ENCODE measurements at places on chromosomes 5 and 9. TPM values are rescaled to one million over a fixed set of nuclear protein-coding genes. Genes with fewer than 3 reads are reported as not detected.

DNA sequence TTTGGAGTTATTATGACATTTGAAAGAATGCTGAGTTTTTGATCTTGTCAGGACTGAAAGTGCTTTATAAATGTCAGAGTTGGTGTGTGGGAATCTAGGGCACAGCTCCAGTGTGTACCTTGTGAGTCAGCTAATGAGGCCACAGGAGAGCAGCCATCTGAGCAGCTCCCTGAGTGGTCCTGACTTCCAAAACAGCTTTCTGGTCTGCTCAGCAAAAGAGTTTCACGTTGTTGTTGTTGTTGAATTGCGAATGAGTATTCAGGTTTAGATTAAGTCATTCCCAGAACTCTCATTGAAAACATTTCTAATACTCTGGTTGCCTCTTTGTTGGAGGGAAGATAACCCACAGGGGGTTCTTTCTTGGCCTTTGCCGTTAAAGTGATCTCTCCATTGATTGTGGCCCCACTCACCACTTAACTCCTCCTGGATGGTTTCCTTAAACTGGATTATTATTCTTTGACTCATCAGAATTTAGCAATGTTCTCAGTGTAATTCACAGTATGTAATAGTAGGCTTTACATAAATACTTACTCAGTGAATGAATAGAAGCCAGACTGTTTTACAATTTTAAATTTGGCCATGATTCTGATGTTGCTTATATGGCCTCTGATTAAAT, 125.1 kb upstream of the SGCD start:
- no peak for DNase-seq
- H3K4me1 ChIP-seq = no peaks in the 10 kb centered on the region
- no peak overlapping the region for H3K4me3 ChIP-seq
- no peak overlapping the region for H3K27ac ChIP-seq

- no peaks in the 10 kb centered on the region for H3K36me3 ChIP-seq
- H3K4me3 ChIP-seq = no peak overlapping the region
- DNase-seq = no peak
- no peak overlapping the region for H3K27ac ChIP-seq
These were observed 412.5 kb downstream of the ELAVL2 start for GRCh38 chr9:23413541-23413940.

- H3K4me1 ChIP-seq = peaks cover 51% of the 10 kb centered on the region
- H3K4me3 ChIP-seq = no peak overlapping the region
- DNase-seq = peak; percentile 93
- no peaks in the 10 kb centered on the region for H3K27me3 ChIP-seq
- peak overlapping the region; percentile 86 for H3K27ac ChIP-seq
These were observed 21.2 kb downstream of the GSN start for GRCh38 chr9:121289026-121289771.

The PCA3 gene
- not detected for total RNA-seq

DNA sequence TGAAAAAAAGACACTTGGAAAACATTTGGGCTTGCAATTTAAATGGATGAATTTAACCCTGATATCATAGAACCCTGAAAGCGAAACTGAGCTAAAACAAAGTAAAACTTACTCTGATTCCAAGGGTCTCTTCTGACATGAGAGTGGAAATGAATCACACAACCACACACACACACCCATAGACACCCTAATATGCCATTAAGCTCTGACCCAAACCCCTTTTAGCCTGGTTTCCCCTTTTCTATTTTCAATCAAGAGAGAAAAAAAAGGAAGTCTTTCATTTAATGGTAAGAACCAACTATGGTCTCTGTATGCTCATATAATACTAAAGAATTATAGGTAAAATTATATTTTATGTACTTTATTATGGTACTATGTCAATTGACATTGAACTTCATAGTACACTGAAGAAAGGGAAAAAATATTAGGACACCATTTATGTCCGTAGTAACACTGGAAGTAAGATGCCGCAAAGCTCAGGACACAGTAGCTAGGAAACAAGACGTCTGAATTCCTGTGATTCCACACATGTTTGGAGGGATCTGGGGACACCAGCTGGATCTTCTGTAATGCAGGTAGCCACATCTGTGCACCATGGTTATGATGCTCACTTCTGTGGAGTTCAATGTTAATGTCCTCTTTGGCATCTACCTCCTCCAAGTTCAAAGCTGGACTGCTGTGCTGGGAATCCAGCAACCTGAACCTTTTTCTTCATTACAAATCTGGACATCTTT, 95.8 kb downstream of the PCSK1 start:
- DNase-seq = no peak
- no peaks in the 10 kb centered on the region for H3K27me3 ChIP-seq
- no peak overlapping the region for H3K27ac ChIP-seq
- H3K4me1 ChIP-seq = peaks cover 22% of the 10 kb centered on the region

- H3K4me3 ChIP-seq = no peak overlapping the region
- no peaks in the 10 kb centered on the region for H3K36me3 ChIP-seq
- H3K27ac ChIP-seq = no peak overlapping the region
These were observed 120.1 kb downstream of the XRCC4 start for GRCh38 chr5:83197326-83197967.

DNA sequence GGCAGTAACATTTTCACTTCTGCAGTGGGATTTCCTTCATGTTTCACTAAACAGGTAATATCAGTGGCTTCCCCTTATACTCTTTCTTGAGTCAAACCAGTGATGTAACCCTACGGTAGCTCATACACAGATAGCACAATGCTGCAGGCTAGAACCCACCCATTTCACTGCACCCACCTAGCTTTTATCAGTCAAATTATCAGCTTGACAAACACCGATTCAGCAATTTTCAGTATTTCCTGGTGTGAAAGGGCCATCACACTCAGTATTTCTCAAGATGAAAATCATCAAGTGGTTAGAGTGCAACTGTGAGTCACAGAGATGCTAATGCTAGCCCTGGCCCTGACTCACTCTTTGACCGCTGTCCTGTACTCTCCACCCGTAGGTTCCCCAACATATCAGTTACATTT, 242.3 kb upstream of the PTGER4 start:
- no peak for DNase-seq
- H3K27me3 ChIP-seq = no peaks in the 10 kb centered on the region
- no peak overlapping the region for H3K27ac ChIP-seq
- H3K36me3 ChIP-seq = no peaks in the 10 kb centered on the region
- H3K4me3 ChIP-seq = no peak overlapping the region
- H3K4me1 ChIP-seq = no peaks in the 10 kb centered on the region

DNA sequence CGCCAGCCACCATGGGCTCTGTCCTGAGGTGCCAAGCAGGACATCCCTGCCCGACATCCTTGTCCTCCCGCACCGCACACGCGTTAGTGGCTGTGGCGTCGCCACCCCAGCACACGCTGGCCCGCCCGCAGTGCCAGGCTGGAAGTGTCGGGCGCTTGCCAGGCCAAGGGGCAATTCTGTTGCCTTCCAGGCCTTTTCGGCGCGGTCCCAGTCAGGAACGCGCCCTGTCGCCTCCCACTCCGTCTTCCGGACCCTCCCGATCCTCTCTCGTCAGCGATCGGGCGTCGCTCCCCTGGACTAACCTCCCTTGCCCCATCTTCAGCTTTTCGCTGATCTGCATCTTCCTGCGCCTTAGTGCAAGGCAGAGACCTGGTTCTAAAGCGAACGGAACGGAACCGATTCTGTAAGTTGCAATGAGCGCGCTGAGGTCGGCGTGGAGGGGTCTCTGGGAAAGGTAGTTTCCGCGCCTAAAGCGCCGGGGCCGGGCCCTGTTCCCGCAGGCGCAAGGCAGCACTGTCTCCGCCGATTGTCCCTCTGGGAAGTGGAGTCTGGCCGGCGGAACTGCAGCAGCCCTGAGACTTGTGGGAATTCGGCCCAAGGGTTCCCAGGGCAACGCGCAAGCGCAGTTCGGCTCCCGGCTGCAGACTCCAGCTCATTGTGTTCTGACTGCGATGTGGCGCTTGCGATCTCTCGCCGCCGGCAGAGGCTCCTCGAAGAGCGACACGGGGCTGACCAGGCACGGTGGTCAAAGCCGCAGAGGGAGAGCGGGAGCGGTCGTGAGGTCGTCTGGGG, at the start of gene ZNF454:
Gene ZNF454, plus strand, starts transcription at position 630 of the 792 bp plus-strand sequence. CDS start 1,594 bp downstream, outside the sequence.
- no peaks in the 10 kb centered on the region for H3K36me3 ChIP-seq
- H3K4me1 ChIP-seq = peaks cover 2% of the 10 kb centered on the region
- no peaks in the 10 kb centered on the region for H3K27me3 ChIP-seq
- DNase-seq = peak; percentile 98
- peak within 1 kb of the TSS; percentile 65 for H3K27ac ChIP-seq

- H3K36me3 ChIP-seq = no peaks in the 10 kb centered on the region
- no peaks in the 10 kb centered on the region for H3K4me1 ChIP-seq
- DNase-seq = no peak
- no peak overlapping the region for H3K4me3 ChIP-seq
- no peak overlapping the region for H3K27ac ChIP-seq
- H3K27me3 ChIP-seq = no peaks in the 10 kb centered on the region
These were observed 114.9 kb upstream of the ATP10B start for GRCh38 chr5:160966921-160967320.

- H3K4me1 ChIP-seq = no peaks in the 10 kb centered on the region
- no peaks in the 10 kb centered on the region for H3K36me3 ChIP-seq
- no peak overlapping the region for H3K4me3 ChIP-seq
- DNase-seq = no peak
These were observed 393.8 kb downstream of the PLK2 start for GRCh38 chr5:58066076-58066475.

The CFAP157 gene
- 2.9 TPM for total RNA-seq

- H3K4me3 ChIP-seq = no peak overlapping the region
- H3K36me3 ChIP-seq = peaks cover 12% of the 10 kb centered on the region
- no peak overlapping the region for H3K27ac ChIP-seq
- DNase-seq = no peak
These were observed 22.0 kb downstream of the OTULIN start for GRCh38 chr5:14686517-14686916.

The SNCB gene
- total RNA-seq = not detected

DNA sequence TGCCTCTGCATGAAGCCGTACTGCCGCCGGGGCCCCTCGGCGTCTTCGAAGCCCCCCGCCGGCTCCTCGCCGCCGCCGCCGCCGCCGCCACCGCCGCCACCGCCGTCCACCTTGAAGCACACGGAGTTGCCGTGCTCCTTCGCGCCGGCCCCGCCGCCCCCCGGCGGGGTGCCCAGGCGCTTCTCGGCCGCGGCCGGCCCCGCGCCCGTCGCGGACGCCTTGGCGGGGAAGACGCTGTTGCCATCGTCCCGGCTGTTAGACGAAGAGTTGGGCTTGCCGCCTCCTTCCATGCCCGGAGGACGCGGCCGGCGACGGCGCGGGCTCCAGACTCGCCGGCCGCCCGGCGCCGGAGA, 400 bp downstream of the HCN1 start:
- no peak overlapping the region for H3K4me3 ChIP-seq
- H3K36me3 ChIP-seq = no peaks in the 10 kb centered on the region
- H3K27ac ChIP-seq = no peak overlapping the region
- peaks cover 9% of the 10 kb centered on the region for H3K27me3 ChIP-seq
- no peak for DNase-seq

The TSSK1B gene
- total RNA-seq = 0.13 TPM

The FBXO38 gene
- total RNA-seq = 45.9 TPM

The TRIM7 gene
- total RNA-seq = 6.3 TPM

The NUTM2G gene
- not detected for total RNA-seq

GRCh38 chr9:6243746-6244145, 28.1 kb downstream of the IL33 start:
- no peaks in the 10 kb centered on the region for H3K36me3 ChIP-seq
- H3K27ac ChIP-seq = no peak overlapping the region
- no peak for DNase-seq

DNA sequence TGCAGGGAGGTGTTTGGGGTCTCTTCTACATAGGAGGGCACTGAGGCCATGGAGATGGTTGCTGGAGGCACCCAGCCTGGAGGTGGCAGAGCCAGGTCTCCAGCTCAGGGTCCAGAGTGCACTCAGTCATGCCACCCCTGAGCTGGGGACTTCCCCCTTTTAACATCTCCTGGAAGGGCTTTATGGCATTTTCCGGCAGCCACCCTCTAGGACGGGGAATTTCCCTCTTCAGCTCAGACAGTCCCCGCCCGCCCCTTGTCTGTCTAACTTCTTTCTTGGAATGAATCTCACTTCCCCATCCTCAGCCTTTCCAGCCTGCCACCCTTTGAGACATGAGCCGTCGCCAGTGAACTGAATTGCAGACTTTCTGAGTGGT, 49.9 kb downstream of the COL15A1 start:
- peaks cover 15% of the 10 kb centered on the region for H3K4me1 ChIP-seq
- no peak overlapping the region for H3K27ac ChIP-seq
- no peak overlapping the region for H3K4me3 ChIP-seq
- DNase-seq = no peak
- H3K36me3 ChIP-seq = no peaks in the 10 kb centered on the region

GRCh38 chr9:32533336-32533735, 7.3 kb upstream of the RIGI start:
- H3K27me3 ChIP-seq = no peaks in the 10 kb centered on the region
- H3K4me1 ChIP-seq = no peaks in the 10 kb centered on the region
- H3K27ac ChIP-seq = no peak overlapping the region
- no peak overlapping the region for H3K4me3 ChIP-seq
- DNase-seq = no peak

DNA sequence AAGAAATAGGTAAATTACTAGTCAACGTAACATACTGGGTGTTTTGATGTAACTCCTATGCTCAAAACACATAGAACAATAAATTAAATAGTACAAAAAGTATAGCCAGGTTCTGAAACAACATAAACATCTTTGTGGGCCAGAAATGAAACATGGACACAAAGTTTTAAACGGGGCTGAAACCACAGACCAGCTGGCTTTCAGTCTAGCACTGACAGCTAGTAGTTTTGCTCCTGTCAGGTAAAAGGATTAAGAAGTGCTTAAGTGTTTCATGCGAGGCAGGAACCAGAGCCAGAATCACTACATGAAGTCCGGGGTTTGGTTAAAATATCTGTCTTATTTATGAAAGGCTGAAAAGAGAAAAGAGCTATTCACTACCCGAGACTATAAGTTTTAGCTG, 19.5 kb downstream of the DCAF10 start:
- DNase-seq = no peak
- H3K27me3 ChIP-seq = no peaks in the 10 kb centered on the region
- no peak overlapping the region for H3K4me3 ChIP-seq

DNA sequence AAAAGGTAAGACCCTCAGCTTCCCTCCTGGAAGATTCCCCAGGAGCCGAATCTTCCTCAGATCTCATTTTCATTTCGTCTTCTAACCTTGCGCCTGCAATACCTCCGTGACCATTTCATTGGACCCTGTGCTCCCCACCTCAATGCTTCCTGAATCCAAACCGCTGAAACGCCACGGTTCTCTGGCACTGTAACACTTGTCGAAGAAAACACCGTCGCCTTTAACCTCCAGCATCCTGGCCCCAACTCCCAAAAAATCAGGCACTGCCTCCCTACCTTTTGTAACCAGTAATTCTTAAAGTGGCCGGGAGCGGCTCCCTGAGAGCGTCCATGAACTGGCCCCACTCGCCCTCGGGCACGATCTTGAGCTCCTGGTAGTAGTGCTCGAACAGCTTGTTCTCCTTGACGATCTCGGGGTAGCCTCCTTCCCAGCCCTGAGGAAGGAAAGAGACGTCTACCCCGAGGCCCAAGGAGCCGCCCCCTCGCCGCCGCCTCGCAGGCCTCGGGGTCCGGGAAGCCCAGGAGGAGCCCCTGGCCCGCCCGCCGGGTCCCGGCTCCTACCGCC, 438 bp downstream of the NSUN2 start:
- peaks cover 4% of the 10 kb centered on the region for H3K4me1 ChIP-seq
- peak overlapping the region; percentile 97 for H3K27ac ChIP-seq
- DNase-seq = peak; percentile 44
- peak overlapping the region; percentile 86 for H3K4me3 ChIP-seq
- H3K36me3 ChIP-seq = no peaks in the 10 kb centered on the region

The FNBP1 gene
- total RNA-seq = 51.7 TPM
